NK-92 treated with Interleukin-12 subunit alpha and Interleukin-12 subunit beta, amount 100 ng/mL, for 24 hours (cell line): ENCODE measurements at places on chromosomes 12 and 14.

GRCh38 chr12:2667716-2668440 lies 126.9 kb upstream of the FKBP4 start:
- no peak for DNase-seq

GRCh38 chr12:99049774-99050173 lies 404.7 kb downstream of the APAF1 start:
- DNase-seq, result no peak

DNA sequence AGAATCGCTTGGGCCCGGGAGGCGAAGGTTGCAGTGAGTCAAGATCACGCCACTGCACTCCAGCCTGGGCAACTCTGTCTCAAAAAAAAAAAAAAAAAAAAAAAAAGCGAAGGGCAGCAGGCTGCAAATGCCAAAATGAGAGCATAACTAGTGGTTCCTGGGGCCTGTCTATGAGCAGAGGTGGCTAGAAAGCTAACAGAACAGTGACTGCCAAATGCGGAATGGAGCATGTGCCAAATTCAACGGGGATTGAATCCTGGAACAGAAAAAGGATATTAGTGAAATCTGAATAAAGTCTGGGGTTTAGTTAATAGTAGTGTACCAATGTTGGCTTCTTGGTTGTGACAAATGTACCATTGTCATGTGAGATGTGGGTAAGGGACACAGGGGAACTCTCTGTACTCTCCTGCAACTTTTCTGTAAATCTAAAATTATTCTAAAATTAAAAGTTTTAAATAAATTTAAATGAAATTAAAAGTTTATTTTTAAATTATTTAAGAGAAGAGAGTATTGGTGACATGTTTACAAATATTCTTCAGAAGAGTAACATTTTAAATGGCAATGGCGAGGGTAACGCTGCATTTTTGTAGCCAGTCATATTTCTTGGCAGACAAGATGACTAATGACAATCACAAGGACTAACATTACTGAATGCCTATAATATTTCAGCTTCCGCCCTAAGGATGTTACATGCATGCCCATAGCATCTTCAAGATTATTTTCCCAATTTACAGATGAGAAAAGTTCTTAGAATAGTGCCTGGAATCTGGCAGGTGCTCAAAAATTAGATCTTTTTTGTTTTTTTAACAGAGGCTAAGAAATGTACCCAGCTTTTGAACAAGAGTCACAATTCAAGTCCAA lies 28.9 kb upstream of the NUDT4 start:
- DNase-seq, result no peak

- DNase-seq, result no peak
These were observed 260.7 kb downstream of the SSPN start for GRCh38 chr12:26455936-26456574.

DNA sequence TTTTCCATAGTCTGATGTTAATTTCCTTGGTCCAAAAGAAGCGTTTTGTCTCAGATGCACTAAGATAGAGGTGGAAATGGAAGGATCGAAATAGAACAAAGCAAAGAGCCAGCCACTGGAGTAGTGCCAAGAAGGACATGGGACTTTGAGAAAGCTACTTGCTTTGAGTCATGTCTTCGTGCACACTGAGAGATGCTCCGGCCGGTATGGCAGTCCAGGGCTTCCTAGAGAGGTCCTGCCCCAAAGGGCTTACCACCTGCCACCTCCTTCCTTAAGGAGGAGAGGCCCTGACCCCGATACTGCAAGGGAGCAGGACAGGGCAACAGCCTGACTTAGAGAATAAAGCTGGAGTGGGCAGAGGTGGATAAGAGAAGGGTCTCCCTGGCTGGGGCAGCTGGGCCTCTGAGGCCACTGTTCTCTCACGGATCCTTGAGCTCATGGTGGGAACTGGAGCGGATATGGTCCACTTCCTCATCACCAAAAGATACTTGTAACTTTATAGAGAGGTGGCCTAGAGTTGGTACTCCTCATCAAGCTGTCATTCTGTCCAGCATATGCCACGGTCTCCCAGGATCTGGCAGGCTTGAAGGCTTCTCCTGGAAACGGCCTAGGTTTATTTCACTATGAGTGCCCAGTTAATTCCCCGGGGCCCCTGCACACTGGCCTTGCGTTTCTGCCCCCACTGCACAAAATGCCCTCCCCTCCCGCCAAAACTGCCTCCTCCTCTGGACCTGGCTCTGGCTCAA lies 57.4 kb downstream of the FOXN3 start:
- DNase-seq, result no peak

GRCh38 chr12:126907900-126908764 lies 1358.8 kb upstream of the TMEM132C start:
- no peak for DNase-seq

DNA sequence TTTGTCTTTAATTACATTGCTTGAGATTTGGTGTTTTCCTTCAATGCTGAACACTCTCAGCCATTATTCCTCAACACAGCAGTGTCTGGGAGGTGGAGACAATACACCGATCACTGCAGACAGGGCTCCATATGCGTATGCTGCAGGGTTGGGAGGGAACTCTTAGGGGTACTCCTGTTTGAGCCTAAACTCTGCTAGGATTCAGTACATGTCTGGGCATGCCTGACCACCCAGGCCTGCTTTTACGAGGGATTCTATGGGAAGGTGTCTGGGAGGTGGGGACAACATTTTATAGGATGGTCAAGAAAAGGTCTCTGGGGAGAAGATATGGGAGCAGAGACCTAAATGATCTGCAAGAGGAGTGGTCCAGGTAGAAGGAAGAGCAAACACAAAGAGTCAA lies 34.3 kb downstream of the DHRS2 start:
- DNase-seq, result no peak

- no peak for DNase-seq
These were observed 86.0 kb downstream of the SLCO1A2 start for GRCh38 chr12:21248679-21249078.
